ENCODE measurements at places on chromosomes 5 and 9.

- DNase-seq = no peak
Observed at GRCh38 chr9:72092820-72093219, 32.4 kb upstream of the C9orf57 start.

- no peak for DNase-seq
Observed at GRCh38 chr9:112631313-112632070, 86.4 kb downstream of the INIP start.

DNA sequence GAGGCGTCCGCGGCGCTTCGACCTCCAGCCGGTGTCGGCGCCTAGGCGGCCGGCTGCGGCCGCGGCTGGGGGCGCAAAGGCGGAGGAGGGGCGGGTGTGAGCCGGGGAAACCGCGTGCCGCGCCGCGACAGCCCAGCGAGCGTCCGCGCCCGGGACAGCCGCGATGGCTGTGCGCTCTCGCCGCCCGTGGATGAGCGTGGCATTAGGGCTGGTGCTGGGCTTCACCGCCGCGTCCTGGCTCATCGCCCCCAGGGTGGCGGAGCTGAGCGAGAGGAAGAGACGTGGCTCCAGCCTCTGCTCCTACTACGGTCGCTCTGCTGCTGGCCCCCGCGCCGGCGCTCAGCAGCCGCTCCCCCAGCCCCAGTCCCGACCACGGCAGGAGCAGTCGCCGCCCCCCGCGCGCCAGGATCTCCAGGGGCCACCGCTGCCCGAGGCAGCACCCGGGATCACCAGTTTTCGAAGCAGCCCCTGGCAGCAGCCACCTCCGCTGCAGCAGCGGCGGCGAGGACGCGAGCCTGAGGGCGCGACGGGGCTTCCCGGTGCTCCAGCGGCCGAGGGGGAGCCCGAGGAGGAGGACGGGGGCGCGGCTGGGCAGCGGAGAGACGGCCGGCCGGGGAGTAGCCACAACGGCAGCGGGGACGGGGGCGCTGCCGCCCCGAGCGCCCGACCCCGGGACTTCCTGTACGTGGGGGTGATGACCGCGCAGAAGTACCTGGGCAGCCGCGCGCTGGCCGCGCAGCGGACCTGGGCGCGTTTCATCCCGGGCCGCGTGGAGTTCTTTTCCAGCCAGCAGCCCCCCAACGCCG is 605 bp downstream of the CHSY3 start:
- no peak for DNase-seq

DNA sequence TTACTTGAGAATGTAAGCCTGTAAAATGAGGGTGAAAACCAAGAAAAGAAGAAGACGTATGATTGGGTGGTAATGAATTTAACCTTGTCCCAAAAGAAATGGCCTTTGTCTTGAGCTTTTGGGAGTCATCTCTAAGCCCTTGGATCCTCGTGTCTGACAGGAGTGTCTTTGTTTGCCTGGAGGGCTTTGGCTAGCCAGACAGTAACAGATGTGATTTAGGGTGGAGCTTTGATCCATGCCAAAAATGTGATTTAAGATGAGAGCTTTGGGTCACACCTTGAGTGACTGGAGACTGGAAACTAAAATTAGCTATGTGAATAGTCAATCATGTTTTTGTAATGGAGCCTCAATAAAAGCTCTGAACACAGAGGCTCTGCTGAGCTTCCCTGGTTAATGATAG is 25.9 kb upstream of the ZFAND5 start:
- DNase-seq = no peak

- DNase-seq = no peak
Observed at GRCh38 chr5:154273028-154273617, 82.6 kb downstream of the GALNT10 start.

GRCh38 chr5:125032286-125032685 is 285.8 kb upstream of the ZNF608 start:
- no peak for DNase-seq

DNA sequence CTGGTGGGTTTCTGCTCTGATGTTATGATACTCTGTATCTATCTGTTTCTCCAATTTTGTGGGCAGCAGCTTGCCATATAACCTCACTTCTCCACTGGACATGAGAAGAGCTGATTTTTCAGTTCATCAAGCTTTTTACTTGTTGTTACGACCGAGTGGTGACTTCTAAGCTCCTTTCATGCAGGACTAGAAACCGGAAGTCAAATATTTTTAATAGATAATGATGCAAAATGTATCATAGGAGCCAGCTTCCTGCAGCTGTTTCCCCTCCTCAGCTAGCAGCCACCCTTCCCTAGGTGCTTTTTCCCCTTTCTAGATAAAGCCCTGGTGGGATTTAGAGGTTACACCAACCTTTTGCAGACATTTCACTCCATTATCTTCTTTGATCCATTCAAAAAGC is 17.0 kb upstream of the ADAM19 start:
- DNase-seq = no peak
